Activated CD8-positive, alpha-beta memory T cell treated with anti-CD3 and anti-CD28 coated beads for 1 hour (primary cell): ENCODE measurements at places on chromosomes 12 and 14.

- DNase-seq = no peak
Measured at GRCh38 chr12:13293096-13293495, 96.6 kb downstream of the EMP1 start.

GRCh38 chr12:121530600-121531355, 50.0 kb downstream of the KDM2B start:
- DNase-seq = peak; percentile 46

DNA sequence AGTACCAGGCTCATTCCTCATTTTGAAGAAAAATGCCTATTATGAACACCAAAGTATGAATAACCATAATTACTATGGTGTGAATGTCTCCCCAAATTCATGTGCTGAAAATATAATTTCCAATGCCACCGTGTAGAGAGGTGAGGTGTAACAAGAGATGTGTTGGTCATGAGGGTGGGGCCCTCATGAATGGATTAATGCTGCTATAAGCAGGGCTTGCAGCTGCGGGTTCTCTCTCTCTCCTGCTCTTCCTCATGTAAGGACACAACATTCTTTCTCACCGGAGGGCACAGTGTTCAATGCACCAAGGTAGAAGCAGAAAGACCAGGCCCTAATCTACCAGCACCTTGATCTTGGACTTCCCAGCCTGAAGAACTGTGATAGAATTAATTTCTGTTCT, 70.0 kb downstream of the TMTC1 start:
- DNase-seq = no peak

DNA sequence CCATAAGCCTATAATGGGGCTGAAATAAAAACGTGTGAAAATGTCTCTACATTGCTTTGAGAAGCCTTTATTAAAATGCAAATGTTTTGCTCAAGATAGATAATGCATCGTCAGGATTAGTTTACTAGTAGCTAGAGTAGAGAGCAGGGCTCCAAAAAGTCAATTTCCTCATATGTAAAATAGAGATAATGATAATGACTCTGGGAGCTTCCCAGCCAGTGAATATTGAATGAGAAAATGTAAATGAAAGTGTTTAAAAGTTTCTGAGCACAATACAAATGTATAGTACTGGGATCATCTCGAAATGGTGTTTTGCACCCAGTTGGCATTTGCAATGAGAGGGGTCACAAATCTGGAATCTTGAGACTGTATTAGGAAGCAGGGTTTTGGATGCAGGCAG, 135.3 kb downstream of the OTOGL start:
- no peak for DNase-seq

- DNase-seq = no peak
Measured at GRCh38 chr14:104116288-104116755, 22.1 kb upstream of the KIF26A start.

- DNase-seq = no peak
Measured at GRCh38 chr12:66397574-66398290, 95.4 kb downstream of the HELB start.

- DNase-seq = no peak
Measured at GRCh38 chr14:80491131-80491530, 279.8 kb upstream of the DIO2 start.

DNA sequence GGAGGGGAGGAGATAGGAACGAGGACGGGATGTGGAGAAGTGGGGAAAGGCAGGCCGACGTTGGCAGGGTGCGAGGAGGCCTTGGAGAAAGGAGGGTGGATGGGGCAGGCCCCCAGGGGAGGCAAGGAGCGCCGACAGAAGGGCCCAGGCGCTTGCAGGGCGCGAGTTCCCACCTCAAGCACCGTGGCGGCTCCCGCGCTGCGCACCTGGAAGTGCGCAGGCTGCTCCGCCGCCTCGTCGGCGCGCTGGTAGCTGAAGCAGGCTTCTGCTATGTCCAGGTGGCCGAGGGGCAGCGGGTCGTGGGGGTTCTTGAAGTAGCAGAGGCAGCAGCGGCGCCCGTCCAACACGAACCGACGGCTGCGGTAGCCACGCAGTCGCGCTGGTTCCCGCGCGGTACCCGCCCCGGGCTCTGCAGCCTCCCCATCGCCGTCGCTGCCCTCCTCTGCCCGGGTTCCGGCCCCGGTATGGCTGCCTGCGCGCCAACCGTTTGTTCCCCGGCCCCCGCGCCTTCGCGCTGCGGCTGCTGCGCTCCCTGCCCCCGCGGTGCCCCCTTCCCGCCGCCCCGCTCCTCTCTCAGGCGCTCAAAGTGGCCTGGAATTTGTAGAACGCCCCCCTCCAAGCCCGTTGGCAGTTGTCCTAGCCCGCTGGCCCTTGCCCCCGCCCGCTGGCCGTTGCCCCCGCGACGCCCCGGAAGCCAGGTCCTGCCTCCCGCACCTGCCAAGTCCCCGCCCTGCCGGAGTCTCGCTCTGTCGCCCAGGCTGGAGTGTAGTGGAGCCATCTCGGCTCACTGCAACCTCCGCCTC, 1.1 kb upstream of the ACTR6 start:
- DNase-seq = peak; percentile 38

DNA sequence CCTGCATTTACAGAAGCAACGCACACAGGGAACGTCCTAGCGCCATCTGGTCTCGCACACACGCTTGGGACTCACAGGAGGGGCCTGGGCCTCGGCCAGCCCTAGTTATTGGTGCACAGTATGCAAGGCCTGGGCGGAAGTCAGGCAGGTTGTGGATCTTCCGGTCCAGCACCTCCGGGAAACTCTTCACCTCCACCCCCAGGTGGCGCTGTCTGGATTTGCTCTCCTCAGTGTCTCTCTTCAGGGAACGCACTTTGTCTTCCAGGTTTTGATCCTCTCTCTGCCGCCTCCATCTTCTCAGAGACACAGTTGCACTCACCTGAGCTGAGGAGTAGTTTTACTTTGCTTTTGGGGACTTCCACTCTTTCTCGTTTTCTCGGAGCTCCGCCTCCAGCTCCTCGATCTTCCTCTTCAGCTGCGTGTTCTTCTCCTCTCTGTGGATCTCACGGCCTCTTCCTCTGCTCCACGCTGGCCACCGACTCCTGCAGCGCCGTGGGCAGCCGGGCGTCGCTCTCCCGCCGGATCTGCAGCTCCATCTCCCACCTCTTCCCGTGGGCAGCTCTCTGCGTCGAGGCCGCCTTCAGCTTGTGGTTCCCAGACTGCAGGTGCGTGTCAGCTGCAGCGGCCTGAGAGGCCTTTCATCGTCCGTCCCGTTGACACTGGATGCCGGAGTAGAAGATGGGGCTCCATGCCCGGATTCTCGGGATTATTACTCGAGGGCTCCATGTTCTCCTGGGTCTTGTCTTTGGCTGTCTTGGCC, 933.8 kb downstream of the TMEM121 start:
- DNase-seq = peak; percentile 51
